Transverse colon (tissue), 4 donors: ENCODE measurements at places on chromosomes 7 and 10. TPM values are rescaled to one million over a fixed set of nuclear protein-coding genes. Genes with fewer than 3 reads are reported as not detected.

Gene PRF1
- total RNA-seq: 0.80 TPM

DNA sequence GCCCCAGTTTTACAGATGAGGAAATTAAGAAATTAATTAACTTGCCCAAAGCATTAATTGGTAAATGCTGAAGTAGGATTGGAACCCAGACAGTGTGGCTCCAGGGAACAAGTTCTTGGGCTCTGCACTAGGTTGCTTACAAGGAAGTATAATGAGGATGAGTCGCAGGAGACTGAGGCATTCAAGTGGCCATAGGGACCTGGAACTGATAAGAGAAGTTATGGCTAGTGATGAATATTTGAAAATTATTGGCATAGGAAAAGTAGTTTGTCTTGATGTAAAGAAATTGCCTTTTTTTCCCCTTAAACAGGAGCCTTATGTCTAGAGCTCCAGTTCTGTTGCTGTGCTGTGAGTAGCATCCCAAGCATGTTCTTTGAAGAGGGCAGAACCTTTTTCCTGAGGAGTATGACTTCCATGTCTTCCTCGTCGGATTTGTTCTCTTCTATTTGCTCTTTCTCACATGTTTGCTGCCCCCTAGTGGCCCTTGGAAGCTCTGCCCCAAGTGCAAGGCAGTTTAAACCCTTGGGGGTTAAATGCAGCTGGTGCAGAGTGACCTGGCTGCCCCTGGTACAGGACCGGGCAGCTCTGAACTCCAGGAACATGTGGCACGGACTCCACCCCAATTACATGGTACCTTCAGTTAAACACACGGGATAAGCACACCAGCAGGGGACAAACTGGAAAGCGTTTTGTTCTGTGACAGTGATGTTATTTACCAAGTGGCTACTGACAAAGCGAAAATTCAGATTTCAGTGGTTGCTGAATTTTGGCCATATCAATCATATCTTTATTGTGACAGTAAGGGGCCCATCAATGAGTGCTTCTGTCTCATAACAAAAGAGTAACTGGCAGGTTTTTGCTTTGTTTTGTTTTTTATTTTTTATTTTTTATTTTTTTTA lies 148.8 kb downstream of the HECW1 start:
- DNase-seq: peak; percentile 71

DNA sequence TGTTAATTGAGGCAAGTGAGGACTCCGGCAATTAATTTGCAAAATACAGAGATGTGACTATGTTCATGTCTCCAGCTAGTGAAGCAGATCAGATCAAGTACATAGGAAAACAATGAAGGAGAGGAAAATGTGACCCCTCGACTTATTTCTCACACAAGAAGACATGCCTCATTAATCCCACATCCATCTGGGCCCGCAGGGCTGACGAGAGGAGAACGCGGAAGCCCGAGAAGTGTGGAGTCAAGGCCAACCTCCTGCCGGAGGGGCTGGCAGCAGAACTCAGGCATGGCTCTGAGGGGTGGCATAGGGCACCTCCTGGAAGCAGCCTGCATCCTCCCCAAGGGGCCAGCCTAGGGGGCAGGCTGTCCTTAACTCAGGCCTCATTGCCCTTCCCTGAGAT lies 54.4 kb downstream of the ZNF503 start:
- DNase-seq: no peak

DNA sequence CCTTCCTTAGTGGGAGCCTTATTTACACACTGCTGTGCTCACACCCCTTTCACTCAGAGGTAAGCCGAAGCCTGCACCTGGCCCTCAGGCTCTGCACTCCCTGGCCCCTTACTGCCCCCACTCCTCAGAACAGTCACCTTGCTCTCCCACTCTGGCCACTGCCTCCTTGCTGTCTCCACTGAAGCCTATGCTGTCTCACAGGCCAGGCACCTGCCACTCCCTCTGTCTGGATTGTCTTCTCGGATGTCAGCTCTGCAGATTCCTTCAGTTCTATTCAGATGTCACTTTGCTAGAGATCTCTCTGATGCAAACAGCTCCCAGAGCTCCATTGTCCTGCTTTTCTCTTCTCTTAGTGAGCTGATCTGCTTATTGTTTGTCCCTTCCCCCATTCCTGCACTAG lies 390.7 kb downstream of the DPP6 start:
- DNase-seq: no peak

DNA sequence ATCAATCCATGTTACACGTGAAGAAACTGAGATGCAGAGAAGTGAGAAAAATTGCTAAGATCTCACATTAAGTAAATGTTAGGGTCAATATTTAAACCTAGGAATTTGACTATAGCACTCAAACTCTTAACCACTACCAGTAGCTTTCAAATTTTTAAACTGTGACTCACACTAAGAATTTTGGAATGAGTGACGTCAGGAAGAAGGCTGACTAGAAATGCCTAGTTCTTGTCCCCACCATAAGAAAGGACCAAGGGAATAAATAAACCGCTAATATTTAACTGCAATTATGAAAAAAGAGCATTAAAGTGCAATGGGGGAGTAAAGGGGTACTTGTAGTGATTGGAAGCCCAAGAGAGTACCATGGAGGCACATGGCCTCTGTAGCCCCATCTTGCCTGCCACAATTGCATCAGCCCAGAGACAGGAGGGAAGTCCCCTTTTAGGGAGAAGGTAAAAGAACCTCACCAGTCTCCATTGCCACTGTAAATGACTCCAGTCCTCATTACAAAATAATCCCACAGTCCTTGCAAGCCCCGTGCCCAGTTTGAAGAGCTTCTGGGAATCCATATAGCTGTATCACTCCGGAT lies 3.5 kb upstream of the AKR1B1 start:
- no peak for DNase-seq

DNA sequence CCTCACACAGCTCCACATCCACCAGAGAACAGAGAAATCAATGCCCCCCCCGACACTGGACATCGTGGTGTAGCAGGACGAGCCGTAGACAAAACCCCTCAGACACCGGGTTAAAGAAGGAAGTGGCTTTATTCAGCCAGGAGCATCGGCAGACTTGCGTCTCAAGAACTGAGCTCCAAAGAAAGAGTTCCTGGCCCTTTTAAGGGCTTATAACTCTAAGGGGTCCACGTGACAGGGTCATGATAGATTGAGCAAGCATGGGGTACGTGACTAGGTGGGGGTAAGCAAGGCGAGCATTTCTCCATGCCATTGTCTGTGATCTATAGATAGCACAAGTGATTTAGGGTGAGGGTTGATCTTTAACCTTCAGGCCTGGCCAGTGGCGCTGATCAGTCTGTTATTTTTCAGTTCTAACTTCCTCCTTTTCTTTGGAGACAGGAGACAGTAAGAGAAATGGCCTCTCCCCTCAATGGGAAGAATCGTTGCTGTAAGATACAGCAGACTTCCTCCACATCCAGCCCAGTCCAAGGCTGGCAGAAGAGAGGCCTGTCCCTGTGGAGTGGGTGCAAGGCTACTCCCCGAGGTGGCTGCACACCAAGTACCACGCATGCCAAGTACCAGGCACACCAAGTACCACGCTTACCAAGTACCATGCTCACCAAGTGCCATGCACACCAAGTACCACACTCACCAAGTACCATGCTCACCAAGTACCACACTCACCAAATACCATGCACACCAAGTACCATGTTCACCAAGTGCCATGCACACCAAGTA lies 19.5 kb upstream of the PPP2R2D start:
- DNase-seq: no peak

DNA sequence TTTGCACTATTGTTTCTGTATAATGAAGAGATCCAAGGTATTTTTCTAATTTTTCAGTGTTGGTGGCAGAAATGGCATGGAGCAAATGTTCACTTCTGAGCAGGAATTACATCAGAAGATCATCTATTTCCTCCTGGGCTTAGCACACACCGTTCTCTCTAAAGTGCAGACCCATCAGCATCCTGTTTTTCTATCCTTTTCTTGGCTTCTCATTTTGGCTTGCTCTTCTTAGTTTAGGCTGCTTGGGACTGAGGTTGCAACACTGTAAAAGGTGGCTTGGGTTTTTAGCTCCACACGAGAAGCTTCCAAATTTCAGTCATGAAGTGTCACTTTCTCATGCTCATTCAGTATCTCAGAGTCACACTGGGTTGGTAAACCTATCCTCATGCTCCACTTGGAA lies 79.9 kb upstream of the SMIM30 start:
- no peak for DNase-seq

DNA sequence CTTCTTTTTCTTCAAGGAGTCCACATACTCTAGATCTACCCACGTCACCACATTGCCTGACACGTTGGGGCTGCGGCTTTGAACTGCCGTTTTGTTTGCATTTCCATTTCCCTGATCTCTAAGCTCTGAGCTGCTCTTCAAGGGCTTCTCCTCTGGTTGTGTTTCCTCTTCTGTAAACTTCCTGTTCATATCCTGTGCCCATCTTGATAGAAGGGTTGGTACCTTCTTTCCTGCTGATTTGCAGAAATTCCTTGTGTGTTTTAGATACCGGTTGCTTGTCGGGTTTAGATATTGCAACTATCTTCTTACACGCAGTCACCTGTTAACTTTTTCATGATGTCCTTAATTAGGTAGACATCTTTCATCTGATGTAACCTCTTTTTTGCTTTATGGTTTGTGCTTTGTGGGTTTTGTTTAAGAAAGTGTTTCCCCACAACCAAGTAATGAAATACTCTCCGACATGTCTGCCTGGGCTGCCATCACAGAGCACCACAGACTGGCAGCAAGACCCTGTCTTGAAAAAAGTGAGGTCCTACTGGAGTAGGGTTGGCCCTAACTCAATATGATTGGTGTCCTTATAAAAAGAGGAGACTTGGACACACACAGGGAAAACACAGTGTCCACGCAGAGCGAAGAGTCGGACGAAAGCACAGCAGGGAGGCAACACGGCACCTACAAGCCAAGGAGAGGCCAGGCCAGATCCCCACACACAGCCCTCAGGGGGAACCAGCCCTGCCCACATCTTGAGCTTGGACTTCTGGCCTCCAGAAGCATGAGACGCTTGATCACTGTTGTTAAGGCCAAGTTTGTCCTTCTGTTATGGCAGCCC lies 99.1 kb upstream of the PDGFA start:
- peak; percentile 72 for DNase-seq

Gene AGR2
- 175 TPM for total RNA-seq

DNA sequence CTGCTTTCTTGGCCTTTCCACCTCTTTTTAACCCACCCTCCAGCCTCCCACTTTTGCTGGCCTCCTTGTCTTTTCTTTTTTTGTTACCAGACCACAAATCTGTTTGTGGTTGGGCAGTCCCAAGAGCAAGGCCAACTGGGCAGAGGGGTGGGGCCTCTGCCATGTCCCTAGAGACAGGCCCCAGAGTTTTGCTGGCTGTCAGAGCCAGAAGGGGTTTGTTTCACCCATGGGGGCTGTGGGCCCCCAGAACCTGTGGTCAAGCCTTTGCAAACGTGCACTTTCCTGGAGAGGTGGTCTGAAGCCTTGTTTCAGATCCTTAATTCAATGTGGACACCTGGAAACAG lies 10.3 kb downstream of the ZMIZ1 start:
- DNase-seq: no peak

DNA sequence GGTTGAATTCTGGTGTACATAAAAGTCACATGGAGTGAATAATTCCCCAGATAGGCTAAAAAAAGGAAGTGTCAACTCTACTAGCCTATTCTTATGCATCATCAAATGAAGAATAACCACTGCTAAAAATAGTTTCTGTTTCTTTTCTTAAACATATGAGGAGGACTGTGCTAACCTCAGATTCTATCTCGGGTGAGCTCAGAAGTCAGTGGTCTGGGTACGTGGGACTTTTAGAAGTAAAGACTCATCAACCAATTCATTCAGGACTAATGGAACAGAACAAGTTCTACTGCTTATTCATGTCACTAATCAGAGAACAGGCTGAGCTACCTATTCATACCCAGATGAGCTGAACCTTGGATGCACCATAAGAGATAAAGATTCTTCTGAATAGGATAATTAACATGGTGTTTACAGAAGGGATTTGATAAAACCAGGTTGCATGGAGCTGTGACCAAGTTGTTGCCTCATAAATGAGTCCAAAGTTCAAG lies 9.5 kb upstream of the ASAH2 start:
- no peak for DNase-seq

Gene MYO3A
- 0.27 TPM for total RNA-seq

Gene THSD7A
- total RNA-seq: 18.9 TPM

GRCh38 chr10:77593771-77594470 lies 43.7 kb downstream of the KCNMA1 start:
- DNase-seq: no peak

- DNase-seq: no peak
Measured at GRCh38 chr10:76231286-76231934, 800.0 kb downstream of the LRMDA start.

DNA sequence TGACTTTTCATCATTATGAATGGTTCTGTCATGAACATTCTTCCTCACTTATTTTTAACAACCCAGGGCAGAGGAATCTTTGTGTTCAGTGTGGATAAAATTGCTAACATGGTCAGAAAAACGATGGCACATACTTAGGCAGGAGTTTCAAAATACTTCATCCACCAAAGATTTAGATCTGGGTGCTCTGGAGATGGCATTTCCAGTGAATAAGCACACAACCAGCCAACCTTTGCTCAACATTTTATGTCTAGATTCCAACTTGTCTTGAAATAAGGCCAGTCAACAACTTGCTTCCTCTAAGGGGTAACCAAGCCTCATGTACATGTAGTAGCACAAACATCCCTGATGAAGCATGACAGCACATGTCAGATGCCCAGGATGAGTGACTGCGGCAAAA lies 33.4 kb upstream of the ADRB1 start:
- DNase-seq: no peak

DNA sequence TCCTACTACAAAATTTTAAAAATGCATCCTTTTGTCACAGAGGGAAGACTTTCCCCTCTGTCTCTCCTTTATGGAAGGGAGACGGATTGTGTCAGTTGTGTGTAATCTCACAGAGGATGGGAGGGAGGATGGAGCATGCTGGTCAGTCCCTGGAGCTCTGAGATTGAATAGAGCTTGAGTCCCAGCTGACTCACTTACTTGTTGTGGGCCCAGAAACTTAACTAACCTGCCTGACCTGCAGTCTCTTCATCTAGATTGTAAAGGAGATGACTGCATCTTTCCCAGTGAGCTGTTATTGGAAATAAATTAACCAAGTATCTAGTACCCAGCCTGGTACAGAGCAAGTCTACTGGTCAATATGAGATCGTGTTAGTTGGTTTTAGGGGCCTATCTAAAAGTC lies 77.9 kb upstream of the ADO start:
- no peak for DNase-seq

Gene GALNT17
- 5.1 TPM for total RNA-seq
